Activated CD4-positive, alpha-beta T cell treated with anti-CD3 and anti-CD28 coated beads, Interleukin-2, amount 50 U/mL, for 24 hours (primary cell): ENCODE measurements at places on chromosomes 12 and 14.

GRCh38 chr12:113980537-113981337 is 14.6 kb upstream of the RBM19 start:
- DNase-seq = no peak

- DNase-seq = no peak
Observed at GRCh38 chr12:2845280-2845679, 10.4 kb upstream of the NRIP2 start.

DNA sequence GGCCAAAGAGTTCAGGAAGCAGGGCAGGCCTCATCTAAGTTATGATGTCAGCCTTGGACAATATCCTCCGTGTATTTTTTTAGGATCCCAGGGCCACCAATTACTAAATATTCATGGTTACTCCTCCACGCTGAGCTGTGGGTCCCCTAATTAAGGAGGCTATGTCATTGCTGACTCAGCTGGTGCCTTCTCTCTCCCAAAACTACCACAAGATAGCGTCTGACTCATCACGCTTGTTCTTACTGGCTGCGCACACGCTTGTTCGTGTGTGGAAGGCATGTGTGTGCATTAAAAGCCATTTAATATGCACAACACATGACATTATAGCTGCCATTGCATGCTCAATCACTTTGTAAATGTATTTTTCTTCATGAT is 78.3 kb downstream of the GSC start:
- no peak for DNase-seq

DNA sequence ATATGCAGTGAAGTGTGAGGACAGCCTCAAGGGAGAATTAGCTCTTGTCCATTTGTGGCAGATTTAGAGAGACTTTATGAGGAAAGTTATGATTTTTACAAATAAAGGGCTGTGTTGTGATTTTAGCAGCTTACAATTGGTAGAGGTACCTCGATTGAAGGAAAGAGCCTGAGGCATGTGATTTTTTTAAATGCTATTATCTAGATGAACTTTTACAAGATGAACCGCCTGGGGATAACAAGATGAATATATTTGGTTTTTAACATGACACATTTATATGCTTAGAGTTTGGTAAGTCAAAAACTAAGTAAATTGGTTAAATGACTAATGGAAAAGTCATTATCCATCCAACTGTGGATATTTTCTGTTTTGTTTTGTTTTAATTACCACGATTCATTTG is 52.6 kb downstream of the AEBP2 start:
- DNase-seq = no peak

DNA sequence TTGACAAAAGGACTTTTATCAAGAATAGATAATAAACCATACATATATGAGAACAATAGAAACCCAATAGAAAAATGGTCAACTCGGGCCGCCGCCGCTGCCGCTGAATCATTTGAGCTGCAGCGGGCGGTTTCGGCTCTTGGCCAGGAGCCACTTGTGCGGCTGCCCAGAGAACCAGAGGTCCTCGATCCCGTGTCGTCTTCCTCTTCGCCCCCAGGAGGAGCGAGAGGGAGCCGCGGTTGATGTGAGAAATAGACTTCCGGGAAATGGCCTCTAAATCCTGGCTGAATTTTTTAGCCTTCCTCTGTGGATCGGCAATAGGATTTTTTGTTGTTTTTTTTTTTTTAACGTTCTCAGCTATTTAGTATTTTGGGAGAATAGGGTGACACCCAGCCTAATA is 44.8 kb downstream of the CPSF6 start:
- no peak for DNase-seq

DNA sequence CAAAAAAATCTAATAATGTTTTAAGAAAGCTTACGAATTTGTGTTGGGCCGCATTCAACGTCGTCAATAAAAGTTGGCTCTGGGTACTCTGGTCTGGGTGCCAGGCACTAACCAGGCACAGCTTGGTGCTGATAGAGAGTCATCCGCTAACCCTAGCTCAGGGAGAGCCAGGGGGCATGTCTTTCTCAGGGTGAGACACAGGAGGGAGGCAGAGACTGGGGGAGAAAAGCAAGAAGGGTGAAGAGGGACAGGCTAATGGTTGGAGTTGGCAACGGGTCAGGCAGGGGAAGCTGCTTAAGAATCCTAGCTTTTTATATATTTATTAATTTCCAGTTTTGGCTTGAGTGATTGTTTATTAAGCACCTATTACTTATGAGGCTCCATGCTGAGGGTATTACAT is 105.0 kb downstream of the CMKLR1 start:
- DNase-seq = no peak

DNA sequence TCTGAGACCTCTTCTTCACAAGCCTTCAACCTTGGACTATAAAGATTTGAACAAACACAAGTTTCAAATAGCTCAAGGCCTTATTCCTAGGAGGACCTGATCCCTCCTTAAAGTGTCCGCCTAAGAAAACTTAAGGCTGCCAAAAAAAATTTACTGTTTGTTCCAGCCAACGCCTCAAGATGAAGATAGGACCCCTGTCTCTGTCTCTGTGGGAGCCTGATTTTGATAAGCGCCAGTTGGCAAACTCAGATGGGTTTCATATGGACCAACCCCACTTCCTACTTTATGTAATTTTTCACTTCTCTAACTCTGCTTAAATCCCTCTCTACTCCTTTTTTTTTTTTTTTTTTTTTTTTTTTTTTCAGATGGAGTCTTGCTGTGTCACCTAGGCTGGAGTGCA is 11.0 kb downstream of the FKBP3 start:
- DNase-seq = no peak

GRCh38 chr12:106341086-106341877 is 16.3 kb upstream of the POLR3B start:
- no peak for DNase-seq

- no peak for DNase-seq
Observed at GRCh38 chr12:43776498-43776897, 17.7 kb downstream of the IRAK4 start.

DNA sequence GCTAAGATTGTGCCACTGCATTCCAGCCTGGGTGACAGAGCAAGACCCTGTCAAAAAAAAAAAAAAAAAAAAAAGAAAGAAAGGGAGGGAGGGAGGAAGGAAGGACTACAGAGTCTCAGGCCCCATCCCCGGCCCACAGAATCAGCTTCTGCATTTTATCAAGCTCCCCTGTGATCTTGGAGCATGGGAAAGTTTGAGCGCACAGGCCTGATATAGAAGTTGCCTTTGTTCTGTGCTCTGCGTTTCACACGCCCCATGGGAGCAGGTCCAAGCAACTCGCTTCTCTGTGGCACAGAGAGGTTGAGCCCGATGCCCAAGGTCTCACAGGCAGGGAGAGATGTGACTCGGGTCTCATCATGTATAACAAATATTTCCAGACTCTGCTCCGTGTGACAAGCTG is 101.8 kb downstream of the PHETA1 start:
- no peak for DNase-seq

DNA sequence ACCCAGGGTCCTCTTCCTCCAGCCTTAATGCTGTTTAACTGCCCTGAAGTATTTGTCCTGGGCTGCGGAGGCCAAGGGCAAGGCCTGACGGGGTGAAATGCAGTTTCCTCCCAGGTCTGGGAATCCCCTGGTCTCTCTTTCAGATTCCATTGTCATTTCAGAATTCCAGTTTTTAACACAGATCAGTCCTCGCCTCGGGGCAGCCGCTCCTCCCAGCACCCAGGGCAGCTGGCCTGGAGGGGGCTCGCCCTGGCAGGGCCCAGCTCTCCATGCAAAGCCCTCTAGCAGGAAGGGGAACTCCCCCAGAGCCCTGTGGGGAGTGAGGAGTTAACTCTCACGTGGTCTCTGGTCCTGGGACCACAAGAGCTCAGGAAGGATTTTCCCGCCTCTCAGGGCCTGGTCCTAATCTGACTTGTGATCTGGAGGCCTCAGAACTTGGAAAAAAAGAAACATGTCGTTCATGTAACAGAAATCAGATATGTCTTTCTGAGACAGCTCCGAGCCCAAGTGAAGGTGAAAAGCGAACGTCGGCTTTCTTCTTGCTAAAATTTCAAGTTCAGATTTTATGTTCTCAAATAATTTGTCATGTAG is 265.6 kb upstream of the SFSWAP start:
- no peak for DNase-seq

- no peak for DNase-seq
Observed at GRCh38 chr12:131591136-131591535, 119.8 kb upstream of the SFSWAP start.

DNA sequence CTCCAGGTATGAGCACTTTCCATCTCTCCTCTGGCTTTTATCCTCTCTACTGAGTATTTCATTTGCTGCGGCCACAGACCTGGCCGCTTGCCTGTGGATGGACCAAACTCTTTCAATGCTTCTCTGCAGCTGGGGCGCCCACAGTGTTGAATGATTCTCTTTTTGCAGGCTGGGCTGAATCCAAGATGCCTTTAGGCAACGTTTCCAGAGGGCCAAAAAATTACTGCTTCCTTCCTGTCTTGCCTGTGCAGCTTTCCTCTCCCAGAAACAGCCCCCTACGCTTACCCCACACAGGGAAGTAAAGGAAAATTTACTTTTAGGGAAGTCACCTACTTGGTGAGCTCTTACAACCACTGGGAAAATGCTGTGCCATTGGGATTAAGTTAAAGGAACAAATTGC is 55.6 kb upstream of the JDP2 start:
- DNase-seq = no peak

DNA sequence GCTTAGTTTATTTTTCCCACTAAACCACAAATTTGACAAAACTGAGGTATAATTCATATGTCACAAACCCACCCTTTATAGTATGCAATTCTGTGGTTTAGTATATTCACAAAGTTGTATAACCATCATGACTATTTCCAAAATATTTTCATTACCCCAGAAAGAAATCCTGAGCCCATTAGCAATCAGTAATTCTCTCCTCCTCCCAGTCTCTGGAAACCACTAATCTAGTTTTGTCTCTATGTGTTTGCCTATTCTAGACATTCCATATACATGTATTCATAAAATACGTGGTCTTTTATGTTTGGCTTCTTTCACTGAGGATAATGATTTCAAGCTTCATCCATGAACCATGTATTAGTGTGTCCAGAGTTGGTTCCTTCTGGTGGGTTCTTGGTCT is 267.6 kb downstream of the AEBP2 start:
- DNase-seq = no peak

DNA sequence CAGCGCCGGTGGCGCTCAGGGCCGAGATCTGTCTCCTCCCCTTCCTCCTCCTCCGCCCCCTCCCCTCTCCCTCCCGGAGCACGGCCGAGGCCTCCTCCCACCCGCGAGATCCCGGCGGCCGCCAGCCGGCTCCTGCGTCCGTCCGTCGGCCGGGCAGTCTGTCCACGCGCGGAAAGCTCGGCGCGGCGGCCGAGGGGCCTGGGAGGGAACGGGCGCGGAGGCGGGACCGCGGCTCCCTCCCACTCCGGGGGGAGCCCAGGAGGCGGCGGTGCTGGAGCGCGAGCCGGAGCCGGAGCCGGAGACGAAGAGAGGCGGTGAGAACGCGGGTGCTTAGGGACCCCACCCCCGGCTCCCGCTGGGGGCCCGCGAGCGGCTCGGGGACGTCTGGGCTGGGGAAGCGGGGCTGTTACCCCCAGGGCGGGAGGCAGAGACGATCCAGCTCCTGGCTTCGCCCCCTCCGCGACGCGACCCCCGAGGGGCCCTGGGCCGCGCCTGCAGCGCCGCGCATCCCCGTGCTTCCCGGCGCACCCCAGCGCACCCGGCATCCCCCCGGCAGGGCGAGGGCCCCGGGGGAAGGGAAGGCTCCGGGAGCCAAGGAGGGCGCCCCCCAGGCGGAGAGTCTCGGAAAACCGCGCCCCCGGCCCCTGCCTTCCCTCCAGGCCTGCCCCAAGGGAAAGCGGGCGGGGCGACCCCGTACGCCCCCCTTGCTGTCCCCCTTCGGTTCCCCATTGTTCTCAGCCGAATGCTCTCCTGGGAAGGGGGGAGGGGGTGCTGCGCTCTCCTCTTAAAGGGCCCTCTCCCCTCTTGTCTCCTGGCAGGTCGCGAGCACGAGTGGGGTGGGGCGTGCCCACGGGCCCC is at the start of gene DTX1:
TSS of gene DTX1 (plus strand) at position 100 of the 858 bp plus-strand sequence. CDS start 1,463 bp downstream, outside the sequence.
- peak; percentile 16 for DNase-seq

DNA sequence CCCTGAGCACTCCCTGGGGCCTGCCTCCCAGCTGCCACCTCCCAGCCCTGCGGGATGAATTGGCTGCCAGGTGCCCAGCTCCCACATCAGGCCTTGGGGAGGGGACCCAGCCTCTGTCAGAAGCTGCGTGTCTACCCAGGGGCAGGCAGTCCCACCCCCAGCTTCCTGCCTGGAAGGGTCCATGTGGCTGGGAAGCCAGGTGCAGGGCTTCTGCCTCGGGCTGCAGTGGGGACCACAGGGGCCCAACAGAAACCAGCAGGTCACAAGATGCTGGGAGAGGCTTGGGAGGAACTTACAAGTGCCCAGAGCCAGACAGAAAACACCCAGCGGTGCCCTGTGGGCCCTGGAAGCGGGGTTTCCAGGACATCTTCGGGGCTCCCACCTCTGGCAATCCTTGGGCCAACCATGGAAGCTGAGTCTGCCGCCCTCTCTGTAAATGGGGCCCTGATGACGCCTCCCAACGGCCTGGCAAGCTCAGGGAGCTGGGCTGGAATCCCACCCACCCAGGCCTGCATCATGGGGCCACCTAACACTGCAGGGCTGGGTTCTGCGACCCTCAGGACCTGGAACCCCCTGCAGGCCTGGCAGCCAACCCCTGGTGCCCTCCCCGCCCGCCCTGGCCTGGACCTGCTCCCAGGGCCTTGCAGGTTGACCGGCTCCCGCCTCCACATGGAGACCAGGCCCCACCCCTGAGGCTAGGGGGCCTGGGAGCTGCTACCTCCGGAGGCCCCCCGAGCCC is 36.6 kb downstream of the CCNK start:
- no peak for DNase-seq

- peak; percentile 47 for DNase-seq
Observed at GRCh38 chr14:100062590-100062989, 2.6 kb upstream of the EVL start.

- DNase-seq = no peak
Observed at GRCh38 chr14:99732436-99733210, 48.5 kb downstream of the CYP46A1 start.

DNA sequence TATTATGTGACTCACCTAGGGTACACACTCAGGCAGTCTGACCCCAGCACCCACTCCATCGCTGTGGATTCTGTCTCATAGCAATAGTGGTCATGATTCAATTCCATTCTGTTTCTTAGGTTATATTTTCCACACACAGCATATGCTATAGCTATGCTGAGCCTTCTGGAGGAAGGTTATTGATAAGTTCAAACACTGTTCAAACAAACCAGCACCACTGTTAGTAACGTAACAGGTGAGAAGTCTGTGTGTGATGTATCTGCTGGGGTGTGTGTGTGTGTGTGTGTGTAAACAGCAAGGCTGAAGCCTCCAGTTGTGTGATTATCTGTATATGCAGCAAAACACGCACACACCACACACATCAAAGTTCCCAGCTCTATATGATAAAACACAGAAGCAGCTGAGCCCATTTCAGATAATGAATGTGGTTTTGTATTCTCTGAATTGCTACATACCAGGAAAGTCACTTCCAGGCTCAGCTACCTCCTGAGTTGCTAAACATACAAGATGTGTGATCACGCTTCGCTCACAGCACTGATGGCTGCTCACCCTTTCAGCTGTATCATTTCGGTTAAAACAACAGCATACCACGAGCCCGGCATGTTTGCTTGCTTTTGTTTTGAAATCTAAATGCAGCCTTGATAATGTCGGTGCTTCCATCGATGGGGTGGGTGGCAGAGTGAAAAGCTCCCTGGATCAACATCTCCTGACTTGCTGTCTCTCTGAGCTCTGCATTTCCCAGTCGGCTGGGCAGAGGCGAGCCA is 6.8 kb upstream of the SYNE3 start:
- DNase-seq = no peak

GRCh38 chr14:93969082-93969828 is 7.1 kb downstream of the ASB2 start:
- DNase-seq = no peak
